ENCODE measurements at places on chromosomes 7 and 10.
A peak's percentile ranks its signal among the peaks of the same experiment; 100 is the strongest.

DNA sequence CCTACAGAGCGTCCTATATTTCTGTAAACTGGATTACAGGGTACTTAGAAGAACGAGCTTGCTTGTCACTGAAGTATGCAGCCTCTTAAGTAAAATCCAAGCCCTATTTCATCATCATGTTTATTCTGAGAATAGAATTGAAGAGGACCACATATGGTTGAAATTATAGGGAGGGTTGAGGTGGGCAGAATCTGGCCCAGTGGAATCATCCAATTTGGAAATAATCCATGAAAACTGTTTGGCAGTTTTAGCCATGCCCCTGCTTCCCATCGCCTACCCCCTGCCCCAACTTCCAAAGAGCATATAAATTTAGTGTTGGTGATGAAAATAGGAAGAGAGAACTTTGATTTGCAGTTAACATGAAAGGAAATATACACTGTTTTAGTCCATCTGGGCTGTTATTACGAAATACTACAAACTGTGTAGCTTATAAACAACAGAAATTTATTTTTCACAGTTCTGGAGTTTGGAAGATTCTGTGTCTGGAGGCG, 150.4 kb downstream of the PRKG1 start:
- no peak for DNase-seq

DNA sequence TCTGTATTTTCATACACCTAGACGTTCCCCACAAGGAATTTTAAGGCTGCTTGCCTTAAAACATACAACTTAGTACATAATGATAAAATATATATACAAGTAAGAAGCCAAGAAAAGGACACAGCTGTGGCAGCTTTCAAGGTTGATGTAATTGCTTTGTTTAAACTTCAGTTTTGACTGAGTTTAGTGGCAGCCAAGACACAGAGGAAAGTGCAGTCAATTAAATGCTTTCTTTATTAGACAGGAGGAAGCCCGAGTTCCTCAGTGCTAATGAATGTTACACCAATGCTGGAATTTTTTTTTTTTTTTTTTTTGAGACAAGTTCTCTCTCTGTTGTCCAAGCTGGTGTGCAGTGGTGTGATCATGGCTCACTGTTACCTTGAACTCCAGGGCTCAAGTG, 11.2 kb upstream of the STK31 start:
- no peak for DNase-seq

DNA sequence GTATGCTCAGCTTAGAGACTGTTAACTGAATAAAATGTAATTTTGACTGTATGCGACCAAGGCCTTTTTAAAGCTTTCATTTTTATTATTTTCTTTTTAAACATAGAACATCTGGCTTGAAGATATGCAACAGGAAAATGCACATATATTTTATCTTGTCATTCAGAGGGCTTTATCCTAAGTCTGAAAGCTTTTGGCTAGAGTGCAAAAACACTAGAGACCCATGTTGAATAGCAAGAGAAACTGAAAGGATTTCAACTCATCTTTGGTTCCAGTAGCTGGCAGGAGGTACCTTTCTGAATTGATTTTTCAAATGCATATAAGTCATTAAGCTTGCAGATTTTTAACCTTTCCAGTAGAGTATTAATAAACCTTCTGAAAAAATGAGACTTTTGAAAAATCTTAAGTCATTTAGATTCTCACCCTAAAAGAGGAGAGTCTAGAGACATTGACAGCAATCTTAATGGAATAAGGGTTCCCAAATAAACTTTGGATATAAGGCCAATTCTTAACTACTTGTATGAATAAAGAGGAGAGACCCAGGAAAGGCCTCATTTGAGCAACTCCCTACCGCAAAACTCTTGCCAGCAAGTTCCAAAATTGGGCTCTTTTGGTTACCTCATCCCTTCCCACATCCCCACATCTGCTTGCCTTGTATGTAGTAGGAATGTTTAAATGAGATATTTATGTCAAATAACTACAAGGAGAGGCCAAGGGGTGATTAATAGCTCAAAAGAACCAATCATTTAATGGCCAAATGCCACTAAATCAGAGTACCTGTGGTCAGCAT, 454.4 kb downstream of the HTR7 start:
- DNase-seq: no peak

DNA sequence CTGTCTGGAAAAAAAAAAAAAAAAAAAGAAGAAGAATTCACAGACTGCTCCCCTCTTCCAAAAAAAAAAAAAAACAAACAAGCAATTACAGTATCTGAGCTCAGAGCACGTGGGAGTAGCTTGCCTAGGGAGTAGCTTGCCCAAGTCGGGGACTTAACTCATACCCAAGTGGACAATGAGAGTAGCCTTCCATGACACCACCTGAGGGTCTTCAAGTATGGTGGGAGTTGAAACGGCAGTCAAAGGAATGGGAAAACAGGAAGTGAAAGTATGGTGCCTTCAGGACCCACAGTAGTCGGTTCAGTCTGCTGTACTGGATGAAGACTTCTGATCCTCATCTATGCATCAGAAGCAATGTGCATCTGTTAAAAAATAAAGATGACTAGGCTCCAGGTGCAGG, 10.6 kb downstream of the VOPP1 start:
- DNase-seq: no peak

DNA sequence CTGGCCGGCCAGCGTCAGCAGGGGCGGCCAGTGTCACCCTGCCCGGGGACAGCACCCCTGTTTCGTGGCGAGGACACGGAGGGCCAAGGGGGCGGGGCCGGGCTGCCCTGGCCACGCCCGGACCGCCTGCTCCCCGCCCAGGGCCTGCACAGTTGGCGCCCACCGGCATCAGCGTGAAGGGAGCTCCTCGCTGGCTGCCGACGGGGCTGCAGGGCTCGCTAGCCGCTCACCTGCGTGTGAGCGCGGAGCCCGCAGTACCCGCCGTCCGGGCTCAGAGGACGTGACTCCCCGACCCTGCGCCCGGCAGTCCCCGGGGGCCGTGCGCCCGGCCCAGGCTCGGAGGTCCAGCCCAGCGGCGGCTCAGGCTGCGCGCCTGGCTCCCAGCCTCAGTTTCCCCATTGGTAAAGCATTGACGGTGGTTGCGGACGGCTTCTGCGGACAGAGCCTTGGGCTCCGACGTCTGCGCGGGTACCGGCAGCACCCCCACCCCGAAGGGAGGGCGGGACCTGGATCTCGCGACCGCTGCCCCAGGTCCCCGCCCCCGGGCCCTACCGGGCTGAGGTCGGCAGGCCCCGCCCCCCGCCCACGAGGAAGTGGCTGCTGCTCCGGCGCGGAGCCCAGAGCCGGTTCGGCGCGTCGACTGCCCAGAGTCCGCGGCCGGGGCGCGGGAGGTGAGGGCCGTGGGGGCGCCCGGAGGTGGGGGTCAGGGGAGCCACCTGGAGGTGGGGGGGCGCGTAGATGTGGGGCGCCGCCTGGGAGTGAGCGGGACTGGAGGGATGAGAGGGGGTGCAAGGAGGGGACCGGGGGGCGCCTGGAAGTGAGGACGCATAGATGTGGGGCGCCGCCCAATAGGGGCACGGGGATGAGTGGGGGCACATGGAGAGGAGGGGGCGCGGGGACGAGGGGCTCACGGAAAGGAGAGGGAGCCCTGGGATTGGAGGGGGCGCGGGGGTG, at the start of gene ARPC1B:
Gene ARPC1B (plus strand): TSS at position 620 of the 954 bp plus-strand sequence. CDS start 10,985 bp downstream, outside the sequence.
- DNase-seq: peak; percentile 27

DNA sequence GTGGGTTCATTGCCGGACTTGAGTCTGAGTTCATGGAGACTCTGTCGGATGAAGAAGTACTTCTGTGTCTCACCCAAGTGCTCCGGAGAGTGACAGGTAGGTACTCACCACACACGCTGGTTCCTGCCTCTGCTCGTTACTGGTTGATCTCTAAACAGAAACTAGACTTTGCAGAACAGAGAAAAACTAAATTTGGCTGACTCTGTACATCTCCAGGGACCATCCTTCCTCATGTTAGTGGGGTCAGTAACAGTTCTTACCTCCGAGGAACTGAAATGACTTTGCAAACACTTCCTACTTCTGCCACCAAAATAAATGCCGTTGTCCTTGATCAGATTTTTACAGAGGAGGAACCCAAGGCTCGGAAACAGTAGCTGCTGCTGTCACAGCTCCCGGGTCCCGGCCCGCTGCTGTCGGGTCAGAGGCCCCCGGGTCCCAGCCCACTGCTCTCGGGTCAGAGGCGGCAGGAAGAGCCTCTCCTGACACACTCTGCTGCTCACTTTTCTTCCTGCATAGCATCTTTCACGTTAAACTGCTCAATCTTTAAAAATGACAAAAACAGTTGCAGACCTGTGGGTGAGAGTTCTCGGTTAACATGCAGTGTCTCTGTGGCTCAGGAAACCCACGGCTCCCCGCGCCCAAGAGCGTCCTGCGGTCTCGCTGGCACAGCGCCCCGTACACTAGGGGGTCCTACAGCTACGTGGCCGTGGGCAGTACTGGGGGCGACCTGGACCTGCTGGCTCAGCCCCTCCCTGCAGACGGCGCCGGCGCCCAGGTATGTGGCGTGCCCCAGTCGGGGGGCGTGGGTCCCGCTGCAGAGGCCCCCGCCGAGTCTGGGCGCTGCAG, 4.8 kb upstream of the MTG1 start:
- no peak for DNase-seq

DNA sequence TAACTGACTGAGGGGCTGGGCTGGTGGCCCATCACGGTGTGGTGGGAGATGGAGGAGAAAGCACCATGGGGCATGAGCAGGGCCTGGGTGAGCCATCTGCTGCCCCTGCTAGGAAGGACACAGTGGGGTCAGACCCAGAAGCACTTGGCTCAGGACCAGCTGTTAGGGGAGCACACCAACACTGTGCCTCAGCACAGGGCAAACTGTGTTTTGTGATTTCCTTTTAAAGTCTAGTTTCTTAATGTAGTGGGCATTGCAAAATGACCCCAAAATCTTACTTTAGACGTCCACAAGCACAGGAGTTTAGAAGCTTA, 41.2 kb downstream of the NCAPG2 start:
- DNase-seq: no peak

GRCh38 chr7:84729284-84729683, 457.6 kb downstream of the SEMA3D start:
- DNase-seq: no peak

DNA sequence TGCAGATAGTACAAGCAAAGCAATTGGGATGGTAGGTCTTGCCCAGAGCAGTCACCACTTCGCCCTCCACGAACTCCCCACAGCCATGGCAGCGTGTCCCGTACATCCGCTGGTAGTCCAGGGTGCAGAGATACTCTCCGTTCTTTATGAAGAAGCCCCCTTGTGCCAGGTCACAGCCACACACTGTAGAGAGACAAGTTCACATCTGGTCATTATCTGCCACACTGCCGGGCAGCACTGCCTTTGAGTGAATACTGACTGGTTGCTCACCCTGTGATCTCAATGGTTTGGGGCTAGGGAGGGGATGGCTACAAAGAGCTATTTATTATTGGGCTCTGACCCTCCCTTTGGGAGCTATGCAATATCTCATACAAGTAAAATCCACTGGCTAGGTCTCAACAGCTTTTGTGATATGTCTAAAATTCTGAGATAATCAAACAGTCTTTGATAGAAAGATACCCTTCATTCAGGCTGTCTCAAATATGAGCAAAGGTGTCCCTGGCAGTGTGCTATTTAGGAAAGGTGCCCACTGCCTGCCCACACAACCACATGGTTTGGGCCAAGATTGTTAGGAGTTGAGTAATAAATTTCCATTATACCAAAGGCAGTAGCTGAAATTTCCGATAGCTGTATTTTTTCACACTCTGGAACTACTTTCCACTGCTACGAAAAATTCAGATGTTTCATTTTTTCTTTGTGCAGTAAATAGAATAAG, 82.5 kb downstream of the ABLIM1 start:
- DNase-seq: no peak

DNA sequence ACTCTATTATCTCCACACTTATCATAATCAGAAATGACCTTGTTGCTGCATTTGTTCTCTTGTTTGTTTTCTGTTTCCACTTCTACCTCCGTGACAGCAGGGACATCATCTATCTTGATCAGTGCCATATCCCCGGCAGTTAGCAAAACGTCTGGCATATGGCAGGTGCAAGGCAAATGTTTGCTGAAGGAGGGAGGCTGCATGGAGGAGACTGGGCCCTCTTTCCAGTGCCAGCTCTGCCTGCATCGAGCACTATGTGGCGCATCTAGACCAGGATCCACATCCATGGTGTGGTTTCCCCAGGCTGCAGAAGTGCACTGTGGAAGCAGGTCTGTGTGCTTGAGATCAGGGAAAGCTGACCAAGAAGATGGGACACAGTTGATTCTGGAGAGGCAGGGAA, 181.2 kb downstream of the KCNMA1 start:
- DNase-seq: no peak

- no peak for DNase-seq
Measured at GRCh38 chr10:123911866-123912265, 20.3 kb upstream of the CPXM2 start.
